ENCODE measurements at places on chromosomes 3 and 15.

GRCh38 chr3:27545061-27545460 lies 60.9 kb upstream of the SLC4A7 start:
- peaks cover 2% of the 10 kb centered on the region for H3K4me1 ChIP-seq
- no peak for DNase-seq
- no peak overlapping the region for H3K27ac ChIP-seq
- no peak overlapping the region for H3K4me3 ChIP-seq
- H3K36me3 ChIP-seq, result peaks cover 3% of the 10 kb centered on the region

DNA sequence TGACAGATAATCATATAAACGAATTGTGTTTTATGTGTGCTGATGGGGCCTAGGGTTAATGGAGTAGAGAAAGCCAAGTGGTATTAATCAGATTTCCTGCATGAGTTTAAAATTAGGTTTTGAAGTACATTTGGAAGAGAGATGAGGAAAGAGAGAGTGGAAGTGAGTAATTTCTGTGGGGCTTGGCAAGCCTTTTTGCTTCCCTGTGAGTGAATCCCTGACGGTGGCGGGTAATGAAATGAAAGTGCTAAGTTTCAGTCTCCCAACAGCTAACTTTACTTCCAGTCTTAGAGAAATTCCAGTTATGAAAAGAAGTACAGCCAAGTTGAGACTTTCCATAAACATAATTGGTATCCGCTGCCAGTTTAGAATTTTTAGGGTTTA lies 139.4 kb downstream of the BBX start:
- no peaks in the 10 kb centered on the region for H3K27me3 ChIP-seq
- H3K4me3 ChIP-seq, result peak overlapping the region; percentile 31
- no peaks in the 10 kb centered on the region for H3K36me3 ChIP-seq
- no peak for DNase-seq
- peaks cover 29% of the 10 kb centered on the region for H3K4me1 ChIP-seq
- H3K27ac ChIP-seq, result peak overlapping the region; percentile 76

GRCh38 chr3:25304916-25305315 lies 123.1 kb upstream of the RARB start:
- H3K27ac ChIP-seq, result no peak overlapping the region
- DNase-seq, result no peak
- no peaks in the 10 kb centered on the region for H3K4me1 ChIP-seq
- H3K27me3 ChIP-seq, result no peaks in the 10 kb centered on the region
- H3K36me3 ChIP-seq, result no peaks in the 10 kb centered on the region

DNA sequence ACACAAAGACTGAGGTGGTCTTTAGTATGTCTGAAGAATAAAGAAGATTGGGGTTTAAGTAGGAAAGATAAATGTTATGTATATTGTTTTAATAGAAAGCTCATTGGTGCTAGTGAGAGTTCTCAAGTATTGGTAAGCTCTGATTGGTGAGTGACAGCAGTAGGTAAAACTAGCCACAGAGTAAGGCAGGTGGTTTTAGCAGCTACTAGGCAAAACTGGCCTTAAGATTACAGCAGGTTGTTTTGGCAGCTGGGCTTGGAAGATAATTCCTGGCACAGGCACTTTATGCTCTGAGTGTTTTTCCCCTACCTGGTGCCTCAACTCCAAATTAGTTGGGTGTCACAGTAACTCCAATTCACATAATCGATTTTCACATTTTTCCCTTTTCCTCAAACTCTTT lies 66.3 kb downstream of the STAG1 start:
- H3K4me1 ChIP-seq, result peaks cover 30% of the 10 kb centered on the region
- no peak for DNase-seq
- H3K36me3 ChIP-seq, result peaks cover 2% of the 10 kb centered on the region
- H3K27ac ChIP-seq, result no peak overlapping the region
- H3K27me3 ChIP-seq, result no peaks in the 10 kb centered on the region

GRCh38 chr15:47135267-47135666 lies 582.0 kb upstream of the SEMA6D start:
- H3K36me3 ChIP-seq, result no peaks in the 10 kb centered on the region
- H3K4me1 ChIP-seq, result no peaks in the 10 kb centered on the region
- no peak for DNase-seq
- H3K27me3 ChIP-seq, result no peaks in the 10 kb centered on the region

DNA sequence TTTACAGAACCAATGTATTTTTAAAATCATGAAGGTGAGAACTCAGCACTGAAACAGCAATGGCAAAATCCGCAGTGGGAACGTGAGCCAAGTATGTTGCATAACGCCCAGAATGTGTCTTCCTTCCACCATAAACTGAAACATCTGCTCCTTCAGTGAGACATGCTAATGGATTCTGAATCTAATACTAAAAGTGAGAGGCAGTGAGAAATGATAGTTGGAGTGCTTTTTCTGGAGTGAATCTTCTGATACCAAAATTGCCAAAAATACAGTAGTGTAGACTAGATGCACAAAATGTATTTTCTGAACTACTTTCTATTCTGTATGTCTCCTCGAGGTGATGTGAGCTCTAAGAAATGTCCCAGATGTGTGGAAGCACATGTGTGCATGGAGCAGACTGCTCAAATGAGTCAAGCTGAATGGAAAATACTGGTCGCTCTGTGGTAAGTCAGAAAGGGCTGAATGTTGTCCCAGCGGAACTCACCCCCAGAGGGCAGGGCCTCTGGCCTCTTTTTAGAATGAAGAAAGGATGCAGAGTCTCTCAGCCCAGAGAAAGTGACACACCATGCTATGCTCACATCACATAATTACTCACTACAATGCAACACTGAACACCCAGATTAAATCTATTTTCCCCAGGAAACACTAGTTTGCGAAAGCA lies 73.0 kb downstream of the ATP10A start:
- H3K27ac ChIP-seq, result peak overlapping the region; percentile 63
- DNase-seq, result no peak
- no peaks in the 10 kb centered on the region for H3K27me3 ChIP-seq
- H3K4me1 ChIP-seq, result peaks cover 34% of the 10 kb centered on the region
- no peaks in the 10 kb centered on the region for H3K36me3 ChIP-seq

DNA sequence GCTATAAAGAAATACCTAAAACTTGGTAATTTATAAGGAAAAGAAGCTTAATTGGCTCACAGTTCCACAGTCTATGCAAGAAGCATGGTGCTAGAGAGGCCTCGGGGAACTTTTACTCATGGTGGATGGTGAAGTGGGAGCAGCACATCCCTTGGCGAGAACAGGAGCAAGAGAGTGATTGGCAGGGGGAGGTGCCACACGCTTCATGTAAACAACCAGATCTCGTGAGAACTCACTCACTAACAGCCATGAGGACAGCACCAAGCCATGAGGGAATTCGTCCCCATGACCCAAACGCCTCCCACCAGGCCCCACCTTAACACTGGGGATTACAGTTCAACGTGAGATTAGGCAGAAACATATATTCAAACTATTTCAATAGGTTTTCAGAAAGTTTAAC lies 28.0 kb downstream of the GABRB3 start:
- H3K27ac ChIP-seq, result no peak overlapping the region
- H3K4me1 ChIP-seq, result no peaks in the 10 kb centered on the region
- no peak overlapping the region for H3K4me3 ChIP-seq
- no peaks in the 10 kb centered on the region for H3K36me3 ChIP-seq
- no peak for DNase-seq
- no peaks in the 10 kb centered on the region for H3K27me3 ChIP-seq

DNA sequence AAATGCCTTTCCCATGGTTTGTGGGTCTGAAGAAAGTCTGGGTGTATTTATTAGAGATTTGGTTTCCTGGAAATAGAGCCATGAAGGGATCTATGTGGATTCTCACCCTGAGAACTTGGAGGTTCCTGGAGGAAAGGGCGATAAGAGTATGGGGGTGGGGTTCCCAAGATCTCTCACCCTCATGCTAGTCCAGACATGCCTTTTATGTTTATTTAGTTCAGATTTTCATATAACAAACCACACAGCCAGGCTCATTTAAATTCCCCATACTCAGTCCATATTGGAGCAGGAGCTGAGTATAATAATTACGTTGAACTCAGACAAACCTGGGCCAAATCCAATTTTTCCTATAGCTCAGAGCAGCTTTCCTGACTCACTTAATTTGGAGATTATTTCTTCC lies 566.6 kb downstream of the GOLGA6L6 start:
- no peak overlapping the region for H3K4me3 ChIP-seq
- no peaks in the 10 kb centered on the region for H3K4me1 ChIP-seq
- DNase-seq, result no peak

- H3K27ac ChIP-seq, result no peak overlapping the region
- DNase-seq, result no peak
- peaks cover 3% of the 10 kb centered on the region for H3K36me3 ChIP-seq
- no peak overlapping the region for H3K4me3 ChIP-seq
Measured at GRCh38 chr3:193677734-193678133, 84.7 kb downstream of the OPA1 start.

DNA sequence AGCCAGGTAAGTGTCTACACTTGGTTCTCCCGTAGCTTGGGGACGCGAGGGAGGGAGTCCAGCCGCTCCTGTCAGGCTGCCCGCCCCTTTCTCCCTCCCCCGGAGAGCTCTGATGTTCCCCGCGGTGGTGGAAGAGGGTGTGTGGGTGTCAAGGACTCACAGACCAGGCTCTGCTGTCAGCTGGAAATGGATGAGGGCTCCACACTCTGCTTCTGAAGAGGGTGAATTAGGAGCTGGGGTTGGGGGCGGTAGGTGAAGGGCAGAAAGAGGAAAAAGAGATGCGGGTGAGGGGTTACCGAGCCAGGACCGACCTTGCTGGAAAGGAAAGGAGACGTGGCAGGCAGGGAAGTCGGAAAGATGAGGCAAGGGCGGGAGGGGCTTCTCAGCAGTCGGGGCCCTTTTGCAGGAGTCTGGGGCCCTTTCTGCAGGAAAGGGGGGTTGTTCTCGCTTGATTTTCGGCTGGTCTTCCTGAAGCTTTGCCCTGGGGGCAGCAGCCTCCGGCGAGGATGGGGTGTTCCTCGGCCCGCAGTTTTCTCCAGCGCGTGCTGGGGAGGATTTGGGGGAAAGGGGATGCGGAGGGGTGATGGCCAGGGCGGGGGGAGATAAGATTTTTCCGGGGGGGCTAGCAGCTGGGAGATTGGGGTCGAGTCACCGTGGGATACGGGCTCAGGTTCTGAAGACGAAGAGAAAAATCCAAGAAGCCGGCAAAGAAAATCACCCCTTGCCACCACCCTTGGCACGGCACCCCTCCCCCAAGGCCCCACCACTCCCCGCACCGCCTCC lies 602 bp upstream of the BAHD1 start:
- peaks cover 18% of the 10 kb centered on the region for H3K27me3 ChIP-seq
- peaks cover 4% of the 10 kb centered on the region for H3K36me3 ChIP-seq
- H3K4me3 ChIP-seq, result peak overlapping the region; percentile 98

DNA sequence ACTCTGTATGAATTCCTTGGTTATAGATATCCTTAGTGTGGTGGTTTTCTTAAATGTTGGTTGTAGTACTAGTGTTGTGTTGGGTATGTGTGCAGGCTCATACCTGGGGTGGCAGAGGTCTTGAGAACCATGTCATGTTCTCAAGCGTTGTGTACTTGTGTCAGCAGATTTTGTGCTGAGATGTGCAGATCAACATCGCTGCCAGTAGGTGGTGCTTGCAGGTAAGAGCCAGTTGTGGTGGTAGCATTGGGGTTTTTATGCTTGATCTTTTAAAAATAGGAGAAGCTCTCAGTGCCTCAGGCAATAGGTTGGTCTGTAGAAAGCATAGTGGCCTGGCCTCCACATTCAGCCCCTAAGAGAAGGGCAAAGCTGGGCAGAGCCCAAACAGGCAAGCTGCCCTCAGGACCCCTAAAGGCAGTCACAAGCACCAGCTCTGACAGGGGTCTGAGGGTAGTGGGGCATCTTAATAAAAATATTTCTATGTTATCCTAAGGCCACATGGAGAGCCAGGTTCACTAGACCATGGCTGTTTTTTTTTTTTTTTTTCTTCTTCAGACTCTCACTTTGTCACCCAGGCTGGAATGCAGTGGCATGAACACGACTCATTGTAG lies 164.0 kb downstream of the IL20RB start:
- H3K27ac ChIP-seq, result no peak overlapping the region
- peaks cover 5% of the 10 kb centered on the region for H3K4me1 ChIP-seq
- no peaks in the 10 kb centered on the region for H3K36me3 ChIP-seq
- H3K4me3 ChIP-seq, result no peak overlapping the region
- no peak for DNase-seq

DNA sequence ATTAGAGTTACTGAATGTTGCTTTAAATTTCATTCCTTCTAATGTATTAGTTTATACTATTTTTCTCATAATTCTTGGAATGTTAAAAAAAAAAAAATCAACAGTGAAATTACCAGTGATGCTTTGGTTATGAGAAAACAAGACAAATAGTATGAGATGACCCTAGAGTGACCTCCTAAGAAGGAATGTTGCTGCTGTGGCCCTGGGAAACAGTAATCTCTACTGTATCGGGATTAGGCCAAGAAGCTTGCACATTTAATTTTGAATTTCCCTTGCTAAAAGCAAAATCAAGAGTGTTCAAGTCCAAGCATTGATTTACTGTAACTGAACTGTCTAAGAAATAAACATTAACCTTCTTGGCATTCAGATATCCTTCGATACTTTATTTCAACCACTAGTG lies 18.1 kb downstream of the TOPBP1 start:
- no peak overlapping the region for H3K4me3 ChIP-seq
- peaks cover 14% of the 10 kb centered on the region for H3K4me1 ChIP-seq
- no peak overlapping the region for H3K27ac ChIP-seq
- no peaks in the 10 kb centered on the region for H3K27me3 ChIP-seq
- no peak for DNase-seq
- peaks cover 9% of the 10 kb centered on the region for H3K36me3 ChIP-seq

DNA sequence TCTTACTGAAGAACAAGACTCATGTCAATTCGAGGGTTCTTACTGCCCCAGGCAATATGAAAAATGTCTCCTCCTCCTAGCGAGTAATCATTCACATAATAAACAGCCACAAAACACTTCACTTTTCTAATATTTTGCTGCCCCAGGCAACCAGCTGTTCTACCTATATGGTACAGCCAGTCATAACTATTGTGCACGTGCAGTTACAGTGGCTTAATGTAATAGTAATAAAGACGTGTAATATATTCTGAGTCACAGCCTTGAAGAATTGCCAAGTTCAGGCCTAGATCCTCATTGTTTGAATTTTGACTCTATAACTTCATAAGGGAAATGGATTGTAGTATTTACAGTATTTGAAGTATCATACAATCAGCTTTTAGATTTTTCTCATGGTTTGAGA lies 1250.0 kb upstream of the GBE1 start:
- H3K4me3 ChIP-seq, result no peak overlapping the region
- no peak overlapping the region for H3K27ac ChIP-seq
- H3K36me3 ChIP-seq, result no peaks in the 10 kb centered on the region
- H3K4me1 ChIP-seq, result no peaks in the 10 kb centered on the region
- no peaks in the 10 kb centered on the region for H3K27me3 ChIP-seq
- no peak for DNase-seq

- peaks cover 10% of the 10 kb centered on the region for H3K27me3 ChIP-seq
- no peaks in the 10 kb centered on the region for H3K36me3 ChIP-seq
- H3K4me3 ChIP-seq, result no peak overlapping the region
- H3K4me1 ChIP-seq, result peaks cover 2% of the 10 kb centered on the region
- H3K27ac ChIP-seq, result no peak overlapping the region
Measured at GRCh38 chr15:76168237-76168984, 108.6 kb downstream of the TMEM266 start.

GRCh38 chr3:16801223-16801622 lies 83.5 kb upstream of the PLCL2 start:
- H3K4me3 ChIP-seq, result no peak overlapping the region
- no peaks in the 10 kb centered on the region for H3K27me3 ChIP-seq
- peak overlapping the region; percentile 27 for H3K27ac ChIP-seq
- peaks cover 17% of the 10 kb centered on the region for H3K4me1 ChIP-seq

Measured in T-helper 17 cell (primary cell).